ENCODE measurements at places on chromosomes 12 and 14. TPM values are rescaled to one million over a fixed set of nuclear protein-coding genes. Genes with fewer than 3 reads are reported as not detected.

- DNase-seq, result no peak
These were observed 26.8 kb upstream of the ADAMTS20 start for GRCh38 chr12:43578782-43579181.

DNA sequence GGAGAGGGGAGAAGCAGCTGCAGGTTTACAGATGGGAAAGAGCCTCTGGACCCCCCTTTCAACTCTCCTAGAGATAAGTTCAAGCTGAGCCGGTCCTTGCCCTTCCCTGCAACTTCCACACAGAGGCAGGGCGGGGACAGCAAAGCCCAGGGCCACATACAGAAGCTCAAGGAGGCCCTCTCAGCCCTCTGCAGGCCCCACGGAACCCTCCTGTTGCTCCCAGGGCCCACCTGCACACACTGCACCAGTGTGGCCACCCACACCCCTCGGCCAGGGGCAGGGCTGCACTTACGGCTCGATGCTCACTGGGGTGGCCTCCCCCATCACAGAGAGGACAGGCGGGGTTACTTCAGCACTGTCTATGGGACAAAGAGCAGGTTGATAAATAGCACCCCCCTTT is 13.0 kb upstream of the PNMA1 start:
- DNase-seq, result no peak

DNA sequence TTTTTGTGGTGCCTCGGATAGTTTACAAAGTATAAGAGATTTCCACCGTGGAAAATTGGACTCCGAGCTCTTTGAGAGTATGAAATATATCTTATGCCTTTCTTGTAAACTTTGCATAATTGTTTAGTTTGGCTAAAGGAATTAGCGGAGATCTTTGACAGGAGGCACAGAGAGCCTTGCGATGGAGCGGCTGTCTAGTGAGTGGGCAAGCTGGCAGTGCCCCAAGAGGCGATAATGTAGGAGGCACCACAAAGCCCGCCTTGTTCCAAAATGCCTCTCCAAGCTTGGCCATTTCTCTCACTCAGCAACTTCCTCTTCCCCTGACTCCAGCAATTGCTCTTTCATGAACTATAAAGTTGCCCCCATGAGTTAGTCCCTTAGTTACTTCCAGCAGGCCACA is 270.1 kb upstream of the PRICKLE1 start:
- DNase-seq, result no peak

GRCh38 chr14:99628887-99629618 is 15.9 kb upstream of the HHIPL1 start:
- DNase-seq, result peak; percentile 87

DNA sequence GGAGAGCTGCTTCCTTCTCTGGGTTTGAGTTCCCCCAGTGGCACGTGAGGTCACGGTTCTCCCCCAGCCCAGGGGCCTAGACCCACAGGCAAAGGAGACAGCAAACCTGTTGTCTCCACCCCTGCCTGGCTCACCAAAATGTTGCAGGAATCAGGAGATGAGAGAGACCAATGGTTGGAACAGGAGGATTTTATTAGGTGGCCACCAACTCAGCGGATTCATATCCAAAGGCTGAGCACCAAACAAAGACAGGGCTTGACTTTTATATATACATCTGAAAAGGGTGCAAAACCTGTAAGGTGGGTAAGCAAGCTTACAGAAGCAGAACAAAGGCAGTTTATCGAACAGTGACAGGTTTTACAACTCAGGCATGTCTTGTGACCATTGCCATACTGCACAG is 9.2 kb upstream of the ADAM21 start:
- peak; percentile 5 for DNase-seq

GRCh38 chr14:78863143-78863542 is 693.0 kb downstream of the NRXN3 start:
- peak; percentile 67 for DNase-seq

DNA sequence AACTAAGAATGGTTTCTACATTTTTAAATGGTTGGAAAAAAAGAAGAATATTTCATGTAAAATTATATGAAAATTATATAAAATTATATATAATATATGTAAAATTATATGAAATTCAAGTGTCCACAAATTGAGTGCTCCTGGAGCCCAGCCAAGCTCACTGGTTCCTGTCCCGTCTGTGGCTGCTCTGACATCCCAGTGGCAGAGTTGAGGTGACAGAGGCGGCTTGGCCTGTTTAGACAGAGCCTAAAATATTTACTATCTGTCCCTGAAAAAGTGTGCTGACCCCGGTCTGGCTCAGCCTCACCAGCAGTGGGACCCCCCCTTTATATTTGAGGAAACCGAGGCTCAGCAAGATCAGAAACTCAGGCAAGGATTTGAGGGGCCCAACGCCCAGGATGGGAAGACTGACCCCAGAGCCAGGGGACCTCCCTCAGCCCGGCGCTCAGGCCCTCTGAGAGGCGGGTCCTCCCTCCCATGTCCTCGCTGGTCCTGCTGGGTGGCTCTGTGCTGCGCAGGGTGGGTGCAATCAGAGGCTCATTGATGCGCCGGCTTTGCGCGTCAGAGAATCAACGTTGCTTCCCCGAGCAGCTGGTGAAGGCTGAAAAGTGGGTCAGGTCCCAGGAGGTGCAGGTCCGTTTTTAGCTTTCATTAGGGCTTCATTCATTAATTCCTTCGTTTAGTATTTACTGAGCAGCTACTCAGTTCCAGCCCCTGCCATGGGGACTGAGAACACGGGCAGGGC is 21.5 kb upstream of the BEGAIN start:
- DNase-seq, result no peak

- DNase-seq, result no peak
These were observed 34.7 kb downstream of the APPL2 start for GRCh38 chr12:105201299-105201698.

DNA sequence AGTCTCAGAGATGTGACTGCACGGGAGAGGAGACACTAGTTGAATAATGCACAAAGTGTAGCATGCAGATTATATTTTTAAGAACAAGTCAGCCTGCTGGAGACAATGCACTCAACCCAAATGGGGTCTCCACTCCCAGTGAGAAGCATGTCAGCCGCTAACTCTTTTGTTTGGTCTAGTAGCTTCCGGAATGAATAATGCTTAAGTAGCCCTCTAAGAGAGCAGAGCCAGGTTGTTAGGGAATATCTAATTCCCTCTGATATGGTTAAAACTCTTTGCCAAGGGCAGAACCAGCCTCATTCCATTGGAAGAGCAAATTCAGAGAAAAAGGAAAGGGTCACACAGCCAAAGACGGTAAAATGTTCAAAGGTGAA is 80.4 kb downstream of the DAD1 start:
- no peak for DNase-seq

GRCh38 chr14:20782280-20782890 is 1.3 kb downstream of the RNASE6 start:
- DNase-seq, result peak; percentile 34

- no peak for DNase-seq
These were observed 151.2 kb upstream of the KRR1 start for GRCh38 chr12:75662511-75663159.

GRCh38 chr12:51371295-51371953 is 19.8 kb downstream of the GALNT6 start:
- peak; percentile 96 for DNase-seq

- peak; percentile 40 for DNase-seq
These were observed 117.6 kb upstream of the RASSF8 start for GRCh38 chr12:25840678-25841465.

- DNase-seq, result peak; percentile 3
These were observed 407.3 kb downstream of the AEBP2 start for GRCh38 chr12:19846574-19846973.

DNA sequence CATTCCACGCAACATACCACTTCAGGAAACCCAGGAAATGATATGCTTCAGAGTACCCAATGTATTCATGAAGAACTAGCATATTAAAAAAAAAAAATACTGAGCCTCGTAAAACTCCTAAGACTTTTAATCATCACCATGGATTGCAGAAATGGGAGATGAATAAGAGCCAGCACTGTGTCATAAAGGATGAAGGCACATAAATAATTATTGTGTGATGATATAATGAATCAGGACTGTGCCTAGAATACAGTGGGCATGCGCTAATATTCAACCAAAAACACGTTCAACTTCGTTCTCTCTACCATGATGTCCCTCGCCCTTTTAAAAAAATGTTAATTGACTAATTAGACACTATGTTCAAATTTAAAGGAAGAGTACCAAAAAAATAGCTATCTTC is 68.7 kb downstream of the CIT start:
- no peak for DNase-seq

DNA sequence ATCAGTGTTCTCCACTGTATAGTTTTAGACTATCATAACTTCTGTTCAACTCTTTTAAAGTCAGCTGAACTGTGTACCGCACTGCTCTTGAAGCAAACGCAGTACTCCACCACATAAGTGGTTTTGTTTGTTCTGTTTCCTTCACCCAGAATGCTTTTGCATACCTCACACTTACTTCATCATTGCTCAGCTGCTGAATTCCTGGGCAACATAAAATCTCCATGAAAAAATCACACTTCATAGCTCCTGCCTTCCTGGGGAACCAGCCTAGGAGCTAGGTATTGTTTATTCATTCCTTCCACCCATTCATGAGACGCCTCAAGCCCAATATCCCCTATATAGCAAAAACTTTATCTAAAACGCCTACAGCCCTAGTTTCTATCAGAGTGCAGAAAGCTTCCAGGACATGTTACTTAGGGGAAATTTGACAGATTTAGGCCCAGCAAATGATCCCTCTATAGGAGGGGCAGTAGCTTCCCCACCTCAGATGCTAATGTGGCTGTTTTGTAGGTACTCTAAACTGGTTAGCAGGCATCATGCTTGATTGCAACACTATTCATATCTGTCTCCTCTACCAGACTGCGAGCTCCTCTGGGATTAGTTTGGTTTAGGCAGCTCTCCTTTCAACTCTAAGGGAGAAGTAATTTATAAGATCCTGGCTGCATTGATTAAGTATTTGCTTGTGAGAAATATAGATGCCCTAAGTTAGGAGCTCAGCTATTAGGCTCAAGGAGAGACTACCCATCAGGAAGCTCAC is 44.5 kb downstream of the LRRC9 start:
- DNase-seq, result no peak

DNA sequence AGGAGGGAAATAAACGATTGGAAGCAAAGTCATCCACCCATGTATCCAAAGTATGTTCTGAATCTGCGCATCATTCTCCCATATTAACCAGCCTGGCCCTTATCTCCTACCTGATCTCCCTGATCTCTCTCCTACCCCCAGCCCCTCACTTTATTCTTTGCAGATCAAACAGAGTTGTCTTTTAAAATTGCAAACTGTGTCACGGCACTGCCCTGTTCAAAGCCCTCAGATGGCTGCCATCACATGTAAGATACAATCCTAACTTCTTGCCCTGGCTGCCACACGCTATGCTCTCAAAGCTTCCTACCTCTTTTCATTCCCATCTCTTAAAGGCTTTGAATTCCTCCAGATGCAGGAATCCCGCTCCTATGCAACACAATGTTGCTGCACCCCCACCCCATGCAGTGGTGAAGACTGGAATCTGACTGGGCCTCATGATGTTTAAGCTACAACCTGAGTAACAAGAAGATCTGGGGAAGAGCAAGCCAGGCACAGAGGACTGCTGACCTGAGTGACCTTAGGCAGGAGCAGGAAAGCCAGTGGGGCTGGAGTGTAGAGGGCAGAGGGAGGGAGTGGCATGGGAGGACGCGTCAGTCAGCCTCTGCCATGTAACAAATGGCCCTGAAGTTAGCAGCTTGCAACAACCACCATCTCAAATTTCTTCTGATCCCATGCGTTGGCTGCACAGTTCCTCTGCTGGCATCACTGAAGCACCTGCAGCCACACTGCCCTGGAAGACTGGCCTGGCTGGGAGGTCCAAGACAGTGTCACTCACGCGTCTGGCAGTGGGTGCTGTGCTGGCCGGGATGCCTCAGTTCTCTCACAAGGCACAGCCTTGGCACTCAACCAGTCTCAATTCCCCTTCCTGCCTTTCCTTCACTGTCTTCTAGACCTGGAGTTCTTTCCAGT is 382.8 kb downstream of the BCL11B start:
- no peak for DNase-seq

DNA sequence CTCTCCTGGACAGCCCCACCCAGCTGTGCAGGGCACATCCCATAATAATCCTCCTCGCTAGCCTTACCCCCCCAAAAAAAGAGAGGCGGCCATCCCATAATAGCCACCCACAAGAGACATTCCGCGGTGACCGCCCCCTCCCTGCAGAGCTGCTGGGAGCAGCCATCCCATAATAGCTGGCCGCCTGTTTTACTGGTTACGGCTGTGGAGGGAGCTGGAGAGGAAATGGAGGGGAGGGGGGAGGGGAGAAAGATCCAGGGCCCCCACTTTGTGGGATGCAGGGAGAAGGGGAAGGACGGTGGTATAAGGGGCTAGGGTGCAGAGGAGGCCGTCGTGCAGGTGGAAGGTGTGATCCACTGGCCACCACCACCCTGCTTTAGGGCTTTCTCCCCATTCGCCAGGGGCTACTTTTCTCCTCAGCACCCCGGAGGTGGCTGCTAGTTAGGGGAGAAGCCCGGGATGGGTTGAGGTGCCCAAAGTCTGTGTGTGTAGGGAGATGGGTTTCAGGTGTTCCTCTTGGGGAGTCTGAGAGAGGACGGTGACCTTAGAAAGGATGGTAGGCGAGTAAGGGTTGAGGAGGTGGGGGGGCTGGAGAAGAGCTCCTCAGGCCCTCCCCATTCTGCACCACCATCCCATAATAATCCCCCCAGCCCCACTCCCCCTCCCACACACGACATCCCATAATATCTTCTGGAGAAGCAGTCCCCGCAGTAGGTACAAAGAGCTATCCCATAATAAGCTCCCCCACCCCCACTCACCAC is 6.0 kb upstream of the CHD4 start:
- peak; percentile 43 for DNase-seq

GRCh38 chr12:111181143-111181726 is 187.7 kb downstream of the PHETA1 start:
- no peak for DNase-seq

- no peak for DNase-seq
These were observed 37.7 kb downstream of the PLEKHG3 start for GRCh38 chr14:64741961-64742360.

- DNase-seq, result no peak
These were observed 89.2 kb downstream of the PRMT8 start for GRCh38 chr12:3580094-3580749.

DNA sequence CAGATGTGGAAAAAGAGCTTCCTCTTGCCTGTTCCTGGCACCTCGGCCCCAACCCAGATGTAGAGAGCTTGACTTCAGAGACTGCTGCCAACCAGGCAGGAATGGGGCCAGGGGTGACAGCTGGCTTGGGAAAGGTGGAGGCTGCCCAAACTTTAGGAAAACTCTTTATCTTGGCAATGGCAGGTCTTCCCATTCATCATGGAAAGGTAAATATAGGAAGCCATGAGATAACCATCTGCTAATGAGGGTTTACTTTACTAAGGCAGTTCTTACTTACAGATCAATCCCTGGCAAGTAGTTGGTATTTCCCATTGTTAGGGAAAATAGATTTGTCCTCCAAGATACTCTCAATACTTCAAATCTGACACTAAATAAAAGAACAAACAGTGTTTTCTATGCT is 143.1 kb upstream of the NUDT4 start:
- peak; percentile 67 for DNase-seq

ARHGEF25 gene
- 0.68 TPM for total RNA-seq

COL2A1 gene
- not detected for total RNA-seq

CCDC175 gene
- total RNA-seq, result not detected

SDR9C7 gene
- not detected for total RNA-seq

GLIPR1 gene
- 5.4 TPM for total RNA-seq

PRKAB1 gene
- 23.0 TPM for total RNA-seq

DHRS2 gene
- 0.65 TPM for total RNA-seq

CLEC2D gene
- total RNA-seq, result 1.2 TPM

TAS2R20 gene
- 2.2 TPM for total RNA-seq

TAS2R13 gene
- 1.0 TPM for total RNA-seq

ACVRL1 gene
- total RNA-seq, result 680 TPM

GPD1 gene
- not detected for total RNA-seq

All from dermis blood vessel endothelial cell (primary cell).